ENCODE measurements at places on chromosomes 6 and 20. TPM values are rescaled to one million over a fixed set of nuclear protein-coding genes. Genes with fewer than 3 reads are reported as not detected.

Gene FAM209A
- total RNA-seq, result not detected

Gene ANGPT4
- not detected for total RNA-seq

Gene CLPSL1
- total RNA-seq, result not detected

Gene HEY2
- 0.74 TPM for total RNA-seq

Gene C20orf141
- total RNA-seq, result not detected

Gene GRM1
- total RNA-seq, result not detected

Gene SLC35F1
- not detected for total RNA-seq

Gene SLC22A1
- total RNA-seq, result 1,474 TPM

Measured in right lobe of liver (tissue), 6 donors.